Dermis microvascular lymphatic vessel endothelial cell (primary cell): ENCODE measurements at places on chromosomes 7 and 10.

- DNase-seq = no peak
Observed at GRCh38 chr7:7569081-7569527, 2.4 kb downstream of the MIOS start.

DNA sequence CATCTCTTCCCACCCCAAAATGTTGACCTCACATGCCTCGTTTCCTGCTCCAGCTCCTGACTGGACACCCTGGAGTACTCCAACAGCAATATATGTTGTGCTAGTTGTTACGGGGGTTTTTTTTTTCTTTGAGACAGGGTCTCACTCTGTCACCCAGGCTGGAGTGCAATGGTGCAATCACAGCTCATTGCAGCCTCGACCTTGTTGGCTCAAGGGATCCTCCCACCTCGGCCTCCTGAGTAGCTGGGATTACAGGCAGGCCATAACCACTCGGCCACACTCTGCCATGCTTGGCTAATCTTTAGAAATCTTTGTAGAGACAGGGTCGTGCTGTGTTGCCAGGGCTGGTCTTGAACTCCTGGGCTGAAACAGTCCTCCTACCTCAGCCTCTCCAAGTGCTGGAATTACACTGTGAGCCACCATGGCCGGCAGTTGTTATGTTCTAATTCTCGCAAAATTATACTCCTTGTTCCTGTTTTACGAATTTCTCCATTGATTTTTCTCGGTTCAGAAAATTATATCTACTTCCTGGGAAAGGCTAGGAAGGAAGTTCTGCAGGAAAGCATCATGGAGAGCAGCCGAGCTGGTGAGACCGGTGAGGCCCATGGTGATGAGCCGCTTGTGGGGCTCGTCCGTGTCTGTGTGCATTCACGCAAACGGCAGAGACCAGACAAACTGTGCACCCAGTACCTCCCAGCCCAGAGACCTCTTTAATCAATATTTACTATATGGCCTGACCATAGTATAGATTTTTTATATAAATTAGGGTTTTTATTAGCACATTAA lies 52.4 kb upstream of the DNAJB6 start:
- no peak for DNase-seq

DNA sequence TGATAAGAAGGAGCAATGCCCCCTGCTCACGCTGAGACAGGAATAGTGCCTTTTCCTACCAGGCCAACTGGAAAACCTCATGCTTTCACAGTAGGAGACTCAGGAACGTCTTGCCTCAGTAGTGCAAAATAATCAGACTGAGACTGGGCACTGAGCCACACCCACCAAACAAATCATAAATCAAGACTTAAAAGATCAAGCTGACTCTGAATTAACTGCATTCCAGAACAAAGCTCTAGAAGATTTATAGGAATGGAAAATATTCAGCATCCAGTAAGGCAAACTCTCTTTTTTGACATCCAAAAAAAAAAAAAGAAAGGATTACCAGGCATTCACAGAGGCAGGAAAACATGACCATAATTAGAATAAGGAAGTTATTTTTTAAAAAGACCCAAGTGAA lies 30.5 kb upstream of the SLC18A3 start:
- no peak for DNase-seq

DNA sequence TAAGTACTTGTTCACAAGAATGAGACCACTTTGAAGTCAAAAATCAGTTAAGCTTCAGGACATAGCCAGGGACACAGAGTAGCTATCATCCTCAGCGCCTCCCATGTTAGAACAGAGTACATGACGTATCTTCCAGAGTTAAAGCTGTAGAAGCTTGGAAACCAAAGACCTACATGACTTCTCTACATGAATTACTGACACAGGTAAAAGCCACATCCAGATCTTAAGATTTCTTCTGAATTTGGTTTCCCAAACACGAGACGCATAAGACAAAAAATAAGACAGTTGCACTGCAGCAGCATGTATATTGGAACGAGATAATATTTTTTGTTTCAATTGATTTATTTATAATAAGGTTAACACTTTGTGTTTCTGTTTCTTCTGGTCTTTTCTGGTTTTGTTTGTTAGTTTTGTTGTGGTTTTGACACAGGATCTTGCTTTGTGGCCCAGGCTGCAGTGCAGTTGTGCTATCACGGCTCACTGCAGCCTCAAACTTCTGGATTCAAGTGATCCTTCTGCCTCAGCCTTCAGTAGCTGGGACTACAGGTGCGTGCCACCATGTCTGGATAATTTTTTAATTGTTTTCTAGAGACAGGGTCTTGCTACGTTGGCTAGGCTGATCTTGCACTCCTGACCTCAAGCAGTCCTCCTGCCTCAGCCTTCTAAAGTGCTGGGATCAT lies 10.2 kb upstream of the EPC1 start:
- no peak for DNase-seq

DNA sequence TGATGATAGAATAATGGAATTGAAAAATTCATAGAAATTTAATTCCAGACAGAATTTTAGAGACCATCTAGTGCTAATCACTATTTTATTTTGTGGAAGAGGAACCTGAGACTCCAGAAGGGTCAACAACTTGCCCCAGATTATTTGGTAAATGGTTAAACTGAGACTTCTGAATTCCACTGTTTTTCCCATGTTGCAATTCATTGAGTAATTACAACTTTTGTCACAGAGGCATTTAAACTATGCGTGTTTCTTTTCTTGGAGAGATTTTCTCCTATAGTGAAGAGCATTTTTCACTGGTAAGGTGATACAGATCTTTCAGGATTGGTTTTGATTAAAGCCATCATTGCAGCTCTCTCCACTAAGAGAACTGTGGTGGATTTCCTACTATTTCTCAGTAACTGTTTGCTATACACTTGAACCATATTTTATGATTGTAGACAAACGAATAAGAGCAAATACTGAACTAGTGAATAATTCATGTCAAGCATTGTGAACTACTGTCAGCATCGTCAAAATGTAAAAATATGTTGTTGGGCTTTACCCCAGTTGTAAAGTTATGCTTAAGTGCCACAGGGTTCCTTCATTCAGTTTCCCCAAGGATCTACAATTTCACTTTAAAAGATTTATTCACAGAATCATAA lies 26.5 kb downstream of the LRGUK start:
- DNase-seq = no peak

GRCh38 chr10:21526188-21526859 lies 842 bp upstream of the SKIDA1 start:
- peak; percentile 83 for DNase-seq
